Activated T-helper 1 cell treated with anti-CD3 and anti-CD28 coated beads, Interleukin-12 subunit alpha, Interleukin-12 subunit beta, Interleukin-2, Interleukin-4 antibody, amounts not matched to agents 30 ng/mL and 10 ng/mL and 1 ng/mL, durations not matched to agents 14 hours and 24 hours and 36 hours (primary cell): ENCODE measurements at places on chromosomes 1 and 21.

- H3K27me3 ChIP-seq: peaks cover 1% of the 10 kb centered on the region
- DNase-seq: no peak
- no peaks in the 10 kb centered on the region for H3K4me1 ChIP-seq
- H3K4me3 ChIP-seq: no peak overlapping the region
- H3K36me3 ChIP-seq: no peaks in the 10 kb centered on the region
These were observed 69.5 kb downstream of the LHX8 start for GRCh38 chr1:75203415-75204277.

GRCh38 chr1:70143048-70143659, 62.2 kb downstream of the LRRC40 start:
- peaks cover under 1% of the 10 kb centered on the region for H3K27me3 ChIP-seq
- DNase-seq: no peak
- no peaks in the 10 kb centered on the region for H3K4me1 ChIP-seq
- H3K27ac ChIP-seq: no peak overlapping the region
- H3K4me3 ChIP-seq: no peak overlapping the region

- H3K27ac ChIP-seq: no peak overlapping the region
- H3K4me3 ChIP-seq: no peak overlapping the region
- H3K36me3 ChIP-seq: peaks cover 2% of the 10 kb centered on the region
These were observed 247.2 kb downstream of the DUSP10 start for GRCh38 chr1:221494670-221495069.

DNA sequence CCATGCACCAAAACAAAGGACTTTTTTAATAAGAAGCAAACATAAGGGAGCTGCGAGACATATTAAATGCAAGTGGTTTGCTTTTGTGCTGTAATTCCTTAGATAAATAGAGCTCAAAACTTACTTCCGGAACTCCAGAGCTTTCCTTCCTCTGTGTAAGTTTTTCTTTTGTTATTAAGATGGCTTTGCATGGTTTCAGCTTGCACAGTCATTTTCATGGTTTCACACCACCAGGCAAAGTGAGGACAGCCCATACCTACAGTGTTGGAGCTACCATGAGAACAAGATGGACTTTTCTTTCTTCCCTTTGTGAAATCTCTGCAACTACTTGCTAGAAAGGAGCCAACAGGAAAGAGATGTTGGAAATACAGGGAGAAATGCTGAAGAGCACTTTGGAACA, 368.0 kb downstream of the SETD4 start:
- H3K4me1 ChIP-seq: peaks cover 6% of the 10 kb centered on the region
- DNase-seq: no peak
- H3K36me3 ChIP-seq: no peaks in the 10 kb centered on the region
- H3K4me3 ChIP-seq: no peak overlapping the region

- peaks cover 27% of the 10 kb centered on the region for H3K4me1 ChIP-seq
- H3K27ac ChIP-seq: no peak overlapping the region
- DNase-seq: no peak
- peaks cover 28% of the 10 kb centered on the region for H3K36me3 ChIP-seq
- H3K4me3 ChIP-seq: no peak overlapping the region
- no peaks in the 10 kb centered on the region for H3K27me3 ChIP-seq
These were observed 13.9 kb downstream of the RC3H1 start for GRCh38 chr1:174008269-174008668.

GRCh38 chr1:195709821-195710220, 898.4 kb downstream of the KCNT2 start:
- H3K36me3 ChIP-seq: no peaks in the 10 kb centered on the region
- H3K27me3 ChIP-seq: no peaks in the 10 kb centered on the region

- no peaks in the 10 kb centered on the region for H3K4me1 ChIP-seq
- peaks cover 18% of the 10 kb centered on the region for H3K27me3 ChIP-seq
- DNase-seq: no peak
- no peaks in the 10 kb centered on the region for H3K36me3 ChIP-seq
- H3K27ac ChIP-seq: no peak overlapping the region
These were observed 8.8 kb downstream of the GIPC2 start for GRCh38 chr1:78054559-78054958.
